Right hindlimb (tissue), 1 donor: ENCODE measurements at places on chromosomes 1 and 21.

DNA sequence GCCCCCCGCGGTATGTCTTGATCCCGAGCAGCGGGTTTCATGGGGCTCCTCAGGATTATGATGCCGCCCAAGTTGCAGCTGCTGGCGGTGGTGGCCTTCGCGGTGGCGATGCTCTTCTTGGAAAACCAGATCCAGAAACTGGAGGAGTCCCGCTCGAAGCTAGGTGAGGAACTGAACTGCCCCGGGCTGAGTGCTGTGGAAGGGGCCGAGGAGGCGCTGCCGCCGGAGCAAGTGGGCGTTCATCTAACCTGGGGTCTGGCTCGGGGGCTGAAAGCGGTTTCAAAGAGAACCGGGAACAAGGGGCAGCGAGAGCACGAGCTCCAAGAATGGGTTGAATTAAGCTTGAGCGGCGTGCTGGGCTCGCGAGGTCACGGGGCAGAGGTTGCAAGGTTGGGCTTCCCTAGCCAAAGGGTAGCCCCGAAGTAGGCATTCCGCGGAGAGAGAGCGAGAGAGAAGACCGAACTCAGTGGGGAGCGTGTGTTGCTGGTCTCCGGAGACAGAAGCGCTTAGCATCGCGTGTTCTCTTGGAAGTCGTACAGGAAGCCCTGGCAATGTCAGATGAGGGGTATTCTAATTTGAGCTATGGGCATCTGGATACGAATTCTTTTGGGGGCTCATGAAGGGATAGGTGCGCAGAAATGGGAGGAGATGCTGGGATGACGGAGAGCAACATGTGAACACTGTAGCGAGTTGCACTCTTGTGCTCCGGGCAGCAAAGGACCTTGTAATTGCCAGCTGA, 732 bp downstream of the HS2ST1 start:
- peak; percentile 66 for DNase-seq

DNA sequence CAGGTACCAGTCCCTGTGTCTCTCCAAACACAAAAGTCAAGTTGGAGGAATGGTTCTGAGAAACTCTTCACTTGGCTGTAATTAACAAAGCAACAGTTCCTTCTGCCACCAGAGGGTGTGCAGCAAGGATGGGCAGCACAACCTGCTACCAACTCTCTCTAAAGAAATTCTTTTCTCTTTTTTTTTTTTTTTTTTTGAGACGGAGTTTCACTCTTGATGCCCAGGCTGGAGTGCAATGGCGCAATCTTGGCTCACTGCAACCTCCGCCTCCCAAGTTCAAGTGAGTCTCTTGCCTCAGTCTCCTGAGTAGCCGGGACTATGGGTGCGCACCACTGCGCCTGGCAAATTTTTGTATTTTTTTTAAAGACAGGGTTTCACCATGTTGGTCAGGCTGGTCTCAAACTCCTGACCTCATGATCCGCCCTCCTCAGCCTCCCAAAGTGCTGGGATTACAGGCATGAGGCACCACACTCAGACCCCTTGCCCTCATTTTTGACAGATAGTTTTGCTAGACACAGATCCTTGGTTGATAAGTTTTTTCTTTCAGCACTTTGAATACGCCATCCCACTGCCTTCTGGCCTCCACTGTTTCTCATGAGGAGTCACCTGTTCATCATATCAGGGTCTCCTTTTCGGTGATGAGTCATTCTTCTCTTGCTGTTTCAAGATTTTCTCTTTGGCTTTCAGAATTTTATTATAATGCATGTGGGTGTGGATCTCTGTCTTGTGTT, 12.1 kb upstream of the DEGS1 start:
- DNase-seq, result no peak

- DNase-seq, result no peak
These were observed 1.3 kb upstream of the LMOD1 start for GRCh38 chr1:201947697-201948008.

- no peak for DNase-seq
These were observed 41.0 kb downstream of the MFSD2A start for GRCh38 chr1:39995973-39996393.

DNA sequence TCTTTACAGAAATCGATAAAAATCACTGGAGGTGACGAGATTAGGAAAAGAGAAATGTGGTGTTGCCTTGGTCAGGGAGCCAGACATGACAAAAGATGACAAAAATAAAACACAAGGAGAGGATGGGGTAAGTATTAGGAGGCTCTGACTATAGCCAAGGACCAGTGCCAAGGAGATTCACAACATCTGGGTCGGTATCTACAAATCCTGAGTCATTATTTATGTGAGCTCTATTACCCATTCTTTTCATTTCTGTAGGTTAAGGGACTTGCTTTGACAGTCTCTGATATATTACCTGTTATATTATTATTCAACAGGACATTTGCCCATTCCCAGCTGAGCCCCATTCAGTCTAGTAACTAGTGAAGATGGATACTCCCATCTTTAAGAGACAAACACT, 120.8 kb downstream of the TYW3 start:
- no peak for DNase-seq

DNA sequence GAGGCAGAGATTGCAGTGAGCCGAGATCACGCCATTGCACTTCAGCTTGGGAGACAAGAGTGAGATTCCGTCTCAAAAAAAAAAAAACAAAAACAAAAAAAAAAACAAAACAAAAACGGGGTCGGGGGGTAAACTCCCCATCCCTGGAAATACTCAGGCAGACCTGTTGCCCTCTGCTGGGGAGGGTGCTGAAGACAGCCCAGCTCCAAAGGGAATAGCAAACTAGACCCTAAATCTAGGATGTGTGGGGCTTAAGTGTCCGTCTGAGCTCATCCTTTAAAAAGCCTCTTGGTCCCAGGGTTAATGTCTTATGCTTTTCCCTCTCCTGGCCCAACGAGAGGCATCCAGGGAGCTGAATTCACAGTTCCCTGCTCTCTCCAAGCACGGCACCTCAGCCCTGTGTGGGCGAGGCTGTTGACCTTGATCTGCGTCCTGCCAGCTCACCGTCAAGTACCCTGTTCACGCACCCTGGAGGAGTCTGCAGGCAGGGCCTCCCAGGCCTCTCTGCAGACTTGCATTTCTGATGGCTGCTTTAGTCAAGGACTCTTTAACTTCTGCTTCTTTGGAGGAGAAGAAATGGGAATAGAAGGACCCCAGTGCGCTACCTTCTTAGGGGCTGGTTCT, 22.3 kb downstream of the KCND3 start:
- DNase-seq, result no peak

DNA sequence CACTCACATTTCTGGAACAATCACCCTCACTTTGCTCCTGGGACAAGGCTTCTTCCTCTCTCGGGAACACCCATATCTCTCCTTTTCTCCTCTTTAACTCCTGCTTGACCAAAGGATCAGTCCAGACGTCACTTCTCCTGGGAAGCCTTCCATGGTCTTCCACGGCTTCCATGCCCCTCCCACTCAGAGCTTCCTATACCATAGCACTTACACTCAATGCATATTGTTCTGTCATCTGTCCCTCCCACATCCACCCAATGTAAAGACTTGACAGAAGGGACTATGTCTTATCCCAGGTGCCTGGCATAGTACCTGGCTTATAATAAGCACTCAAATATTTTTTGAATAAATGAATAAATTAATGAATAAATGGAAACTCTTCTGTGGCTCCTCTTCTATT, 28.2 kb downstream of the CD34 start:
- DNase-seq, result no peak

DNA sequence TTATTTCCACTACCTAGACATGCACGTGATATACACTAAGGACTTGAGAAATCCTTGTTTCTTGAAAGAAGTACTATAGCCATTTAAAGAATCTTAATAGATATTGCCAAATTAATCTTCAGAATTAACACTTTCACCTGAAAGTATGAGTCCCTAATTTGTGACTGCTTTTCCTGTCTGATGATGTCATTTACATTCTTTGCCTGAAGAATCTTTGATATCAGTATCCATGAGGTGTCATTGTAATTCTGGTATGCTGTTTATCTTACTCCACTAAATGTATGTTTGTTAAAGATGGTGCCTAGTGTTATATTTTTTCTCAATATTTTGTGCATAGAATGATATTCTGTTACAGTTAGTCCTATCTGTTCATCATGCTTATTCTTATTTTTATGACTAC, 48.5 kb upstream of the RC3H1 start:
- no peak for DNase-seq

GRCh38 chr1:2451741-2452140, 24.3 kb upstream of the PLCH2 start:
- no peak for DNase-seq

GRCh38 chr21:32878661-32879060, 107.1 kb upstream of the PAXBP1 start:
- no peak for DNase-seq

DNA sequence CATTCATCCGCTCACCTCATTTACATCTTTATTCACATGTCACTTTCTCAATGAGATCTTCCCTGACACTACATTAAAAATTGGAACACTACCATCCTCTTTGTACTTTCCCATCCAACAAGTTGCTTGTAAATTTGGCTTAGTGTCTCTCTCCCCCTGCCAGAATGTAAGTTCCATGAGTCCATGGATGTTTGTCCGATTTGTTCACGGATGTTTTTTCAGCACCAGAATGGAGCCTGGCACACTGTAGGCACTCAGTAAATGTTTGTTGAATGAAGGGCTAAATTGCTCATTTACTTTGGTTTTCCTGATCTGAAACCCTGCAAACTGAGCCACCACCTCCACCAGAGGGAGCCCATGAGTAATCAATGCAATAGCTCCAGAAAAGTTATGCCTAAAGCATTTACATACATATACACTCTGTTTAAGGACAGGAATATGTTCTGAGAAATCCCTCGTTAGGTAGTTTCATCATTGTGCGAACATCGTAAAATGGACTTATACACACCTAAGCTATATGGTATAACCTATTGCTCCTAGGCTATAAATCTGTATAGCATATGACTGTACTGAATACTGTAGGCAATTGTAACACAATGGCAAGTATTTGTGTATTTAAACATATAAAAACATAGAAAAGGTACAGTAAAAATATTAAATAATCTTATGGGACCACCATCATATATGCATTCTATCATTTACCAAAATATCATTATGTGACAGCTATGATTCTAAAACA, 2.8 kb upstream of the EYA3 start:
- peak; percentile 53 for DNase-seq

GRCh38 chr1:216599851-216600250, 123.4 kb downstream of the ESRRG start:
- DNase-seq, result no peak

- no peak for DNase-seq
These were observed 61.8 kb downstream of the RUNX3 start for GRCh38 chr1:24868016-24868875.

DNA sequence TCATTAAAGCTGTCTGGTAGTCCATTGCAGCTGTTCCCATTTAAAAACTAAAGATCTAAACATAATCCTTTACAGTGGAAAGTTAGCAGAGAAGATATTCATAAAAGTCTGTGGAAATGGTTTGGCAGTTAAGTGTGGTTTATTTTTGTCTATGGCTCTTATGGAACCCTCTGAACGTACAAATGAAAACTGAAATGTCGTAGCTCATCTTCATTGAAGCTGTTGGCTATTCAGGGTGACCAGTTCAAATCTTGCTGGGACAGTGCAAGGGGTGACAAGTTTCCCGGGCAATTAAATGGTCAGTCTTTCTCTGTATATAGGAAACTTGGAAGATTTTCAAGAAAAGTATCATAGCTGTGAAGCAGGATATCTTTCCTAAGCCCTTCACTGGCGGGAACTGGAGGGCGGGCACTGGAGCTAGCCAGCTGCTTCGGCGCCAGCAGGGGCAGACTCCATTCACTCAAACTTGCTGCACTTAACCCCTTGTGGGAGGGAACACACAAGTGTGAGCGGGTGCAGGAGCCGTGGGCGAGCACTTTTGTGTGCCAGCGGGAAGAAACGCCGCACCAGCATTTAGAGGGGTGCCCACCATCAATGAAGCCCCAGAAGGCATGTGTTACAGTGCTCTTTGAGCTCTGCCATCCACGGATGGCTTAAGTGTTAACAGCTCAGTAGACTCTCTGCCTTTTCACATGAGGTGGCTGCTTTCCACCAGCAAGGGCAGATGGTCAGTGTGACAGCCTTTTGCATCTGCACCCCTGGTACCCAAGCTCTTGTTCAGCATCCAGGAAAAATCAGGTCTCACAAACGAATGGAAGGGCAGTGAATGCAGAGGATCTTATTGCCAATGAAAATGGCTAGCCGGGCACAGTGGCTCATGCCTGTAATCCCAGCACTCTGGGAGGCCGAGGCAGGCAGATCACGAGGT, 232.1 kb upstream of the KAZN start:
- peak; percentile 91 for DNase-seq

DNA sequence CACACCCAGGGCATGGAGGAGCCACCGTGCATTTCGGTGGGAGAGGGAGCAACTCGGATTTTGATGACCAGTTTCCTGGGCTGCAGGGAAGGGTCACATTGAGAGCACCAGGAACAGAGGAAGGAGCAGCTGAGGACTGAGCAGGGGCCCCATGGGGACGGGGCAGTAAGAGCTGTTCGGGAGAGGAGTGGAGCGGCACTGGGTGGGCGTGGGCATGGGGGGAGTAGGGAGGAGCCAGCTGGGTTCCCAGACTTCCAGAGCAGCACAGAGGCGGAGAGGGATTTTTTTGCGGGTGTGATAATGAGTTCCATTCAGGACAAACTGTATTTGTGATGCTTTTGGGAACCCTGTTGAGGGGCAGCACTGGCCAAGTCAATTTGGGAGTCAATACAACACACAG, 17.4 kb upstream of the GPR153 start:
- DNase-seq, result no peak
